Ascending aorta (tissue), 2 donors: ENCODE measurements at places on chromosomes 3 and 15. TPM values are rescaled to one million over a fixed set of nuclear protein-coding genes. Genes with fewer than 3 reads are reported as not detected.

Gene IMPG2
- 0.11 TPM for total RNA-seq

Gene MYH15
- total RNA-seq = not detected

Gene USP50
- not detected for total RNA-seq

Gene CDC25A
- total RNA-seq = not detected

Gene FETUB
- not detected for total RNA-seq

Gene HESX1
- total RNA-seq = not detected

Gene MYZAP
- total RNA-seq = 7.6 TPM

Gene DZIP3
- total RNA-seq = 7.0 TPM

Gene LINGO1
- 18.3 TPM for total RNA-seq

Gene ZXDC
- total RNA-seq = 74.4 TPM

- DNase-seq = no peak
- no peak overlapping the region for H3K27ac ChIP-seq
- H3K27me3 ChIP-seq = no peaks in the 10 kb centered on the region
- no peak overlapping the region for H3K4me3 ChIP-seq
Observed at GRCh38 chr15:65307978-65308377, 3.5 kb downstream of the RNU5B-1 start.

DNA sequence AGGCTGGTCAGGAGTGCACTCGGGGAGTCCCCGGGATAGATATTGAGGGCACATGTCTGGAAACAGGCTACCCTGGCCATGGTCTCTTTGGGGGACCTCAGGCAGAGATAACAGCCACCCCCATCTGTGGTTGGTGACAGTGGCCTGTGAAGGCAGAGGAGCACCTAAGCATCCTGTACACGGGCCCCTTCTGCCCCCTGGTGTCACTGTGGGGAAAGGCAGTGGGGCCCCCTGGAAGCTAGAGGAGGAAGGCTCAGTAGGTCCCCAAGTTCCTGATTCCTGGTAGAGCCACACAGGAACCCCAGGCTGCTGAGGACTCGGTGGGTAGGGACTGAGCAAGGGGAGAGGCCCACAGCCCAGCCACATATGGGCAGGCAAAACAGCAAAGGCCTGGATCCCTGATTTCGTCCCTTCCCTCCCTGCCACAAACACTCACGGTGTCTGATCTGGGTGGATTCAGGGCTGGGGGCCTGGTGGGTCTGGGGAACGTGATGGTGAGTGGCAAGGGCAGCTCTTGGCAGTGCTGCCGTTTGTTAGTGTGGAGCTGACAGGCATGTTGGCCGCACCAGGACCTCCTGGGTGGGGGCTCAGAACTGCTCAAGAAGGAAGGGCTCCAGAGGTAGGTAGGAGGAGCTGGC is 14.1 kb upstream of the CXCR6 start:
- H3K27ac ChIP-seq = no peak overlapping the region
- no peaks in the 10 kb centered on the region for H3K4me1 ChIP-seq
- no peak overlapping the region for H3K4me3 ChIP-seq
- peaks cover 67% of the 10 kb centered on the region for H3K36me3 ChIP-seq
- DNase-seq = no peak

GRCh38 chr3:113514265-113514769 is 639 bp downstream of the SPICE1 start:
- no peak for DNase-seq
- no peaks in the 10 kb centered on the region for H3K27me3 ChIP-seq
- peak overlapping the region; percentile 76 for H3K27ac ChIP-seq
- no peaks in the 10 kb centered on the region for H3K36me3 ChIP-seq

DNA sequence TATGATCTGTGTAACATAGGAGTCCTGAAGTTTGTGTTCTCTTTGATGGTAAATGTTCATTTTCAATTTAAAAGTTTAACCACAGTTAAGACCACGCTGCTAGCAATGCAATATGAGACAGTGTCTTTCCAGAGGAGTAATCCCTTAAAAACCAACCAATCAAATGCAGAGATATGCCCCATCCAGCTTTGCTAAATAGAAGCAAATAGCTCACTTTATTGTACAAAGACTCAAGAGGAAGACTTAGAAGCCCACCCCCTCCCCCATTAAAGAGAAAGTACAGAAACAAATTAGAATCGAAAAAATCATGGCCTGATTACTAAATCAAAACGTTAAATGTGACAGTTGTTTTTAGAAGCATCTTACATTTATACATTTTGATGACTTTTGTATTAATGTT is 2.1 kb upstream of the ANP32A start:
- no peak overlapping the region for H3K4me3 ChIP-seq
- no peaks in the 10 kb centered on the region for H3K4me1 ChIP-seq
- no peak for DNase-seq

DNA sequence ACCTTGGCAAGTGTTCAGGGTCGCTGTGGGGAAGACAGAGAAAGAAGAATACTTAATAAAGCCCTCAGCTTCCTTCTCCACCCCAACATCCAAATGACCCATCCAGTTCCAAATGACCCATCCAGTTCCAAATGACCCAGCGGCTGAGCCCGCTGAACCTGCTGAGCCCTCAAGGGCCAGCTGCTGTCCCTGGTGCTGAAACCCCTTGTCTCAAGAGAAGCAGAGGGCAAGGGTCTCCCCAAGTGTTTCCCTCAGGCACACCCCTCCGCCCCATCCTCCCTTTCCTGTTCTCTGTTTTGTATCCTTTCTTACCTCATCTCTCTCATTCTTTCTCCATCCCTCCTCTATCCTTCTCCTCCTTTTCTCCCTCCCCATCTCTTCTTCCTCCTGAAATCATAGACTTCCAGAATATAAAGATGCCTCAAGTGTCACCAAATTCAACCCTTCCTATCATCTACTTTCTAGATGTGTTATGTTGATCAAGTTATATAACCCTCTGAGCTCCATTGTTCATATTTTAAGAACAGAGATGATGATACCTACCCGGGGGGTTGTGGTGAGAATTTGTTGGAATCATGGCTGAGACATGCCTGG is 29.0 kb downstream of the CCDC33 start:
- H3K27me3 ChIP-seq = no peaks in the 10 kb centered on the region
- H3K36me3 ChIP-seq = no peaks in the 10 kb centered on the region
- H3K4me3 ChIP-seq = no peak overlapping the region
- H3K4me1 ChIP-seq = no peaks in the 10 kb centered on the region
- H3K27ac ChIP-seq = no peak overlapping the region
- DNase-seq = no peak

DNA sequence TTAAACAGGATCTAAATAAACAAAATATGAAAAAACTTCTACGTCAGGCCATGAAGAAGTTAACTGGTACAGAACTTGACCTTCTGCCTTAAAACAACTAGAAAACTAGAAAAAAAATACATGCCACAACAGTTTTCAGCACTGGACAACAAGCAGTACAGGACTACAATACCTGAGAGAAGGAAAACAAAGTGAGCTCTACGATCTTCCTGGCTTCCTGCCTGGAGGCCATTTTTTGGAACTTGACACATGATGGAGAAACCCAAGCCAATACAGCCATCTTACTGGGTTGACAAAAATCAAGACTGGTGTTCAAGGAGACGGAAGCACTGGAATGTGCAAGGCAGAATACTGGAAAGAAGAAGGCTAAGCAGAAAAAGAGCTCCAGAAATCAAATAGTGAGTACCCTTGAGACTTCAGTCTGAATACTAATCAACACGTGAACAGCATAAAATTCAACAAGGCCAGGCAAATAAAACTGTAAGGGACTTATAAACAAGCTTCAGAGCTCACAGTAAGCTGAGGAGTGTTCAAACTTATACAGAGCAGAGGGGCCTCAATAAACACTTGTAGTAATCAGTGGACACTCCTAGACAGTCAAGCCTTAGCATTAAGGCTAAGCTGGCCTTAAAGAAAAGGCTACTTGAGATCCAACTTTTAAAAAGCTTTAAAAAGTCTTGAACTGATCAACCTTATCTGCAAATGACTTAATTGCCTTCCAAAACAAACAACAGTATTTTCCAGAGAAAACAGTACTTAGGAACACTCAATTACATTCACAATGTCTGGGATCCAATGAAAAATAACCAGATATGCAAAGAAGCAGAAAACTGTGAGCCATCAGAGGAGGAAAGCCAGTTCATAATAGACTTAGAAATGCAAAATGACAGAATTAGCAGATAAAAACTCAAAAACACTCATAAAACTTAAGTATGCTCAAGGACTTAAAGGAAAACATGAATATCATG is 63.2 kb downstream of the DLG1 start:
- H3K4me3 ChIP-seq = no peak overlapping the region
- DNase-seq = no peak
- no peak overlapping the region for H3K27ac ChIP-seq
- no peaks in the 10 kb centered on the region for H3K4me1 ChIP-seq
- H3K36me3 ChIP-seq = no peaks in the 10 kb centered on the region

DNA sequence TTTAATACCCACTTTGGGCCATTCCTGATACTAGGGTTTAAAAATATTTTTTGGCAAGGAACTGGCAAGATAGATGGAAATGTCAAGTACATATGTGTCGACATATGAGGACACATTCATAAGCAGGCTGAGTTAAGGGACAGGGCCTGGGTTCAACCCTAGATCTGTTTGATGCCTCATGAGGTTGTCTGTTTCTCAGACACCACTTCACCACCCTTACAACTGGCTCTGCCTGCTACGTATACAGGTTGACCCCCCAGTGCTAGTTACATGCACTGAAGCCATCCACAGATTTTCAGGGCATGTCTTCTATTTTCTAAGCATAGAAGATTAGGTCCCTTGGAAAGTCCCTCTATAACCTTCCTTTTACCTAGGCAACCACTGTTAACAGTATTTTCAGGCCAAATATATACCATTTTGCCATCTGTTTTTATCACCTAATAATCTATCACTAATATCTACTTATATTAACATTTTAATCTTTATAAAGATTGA is 296.7 kb downstream of the PLCL2 start:
- H3K36me3 ChIP-seq = no peaks in the 10 kb centered on the region
- peaks cover 11% of the 10 kb centered on the region for H3K4me1 ChIP-seq
- H3K27ac ChIP-seq = no peak overlapping the region
- no peak overlapping the region for H3K4me3 ChIP-seq
- no peaks in the 10 kb centered on the region for H3K27me3 ChIP-seq

DNA sequence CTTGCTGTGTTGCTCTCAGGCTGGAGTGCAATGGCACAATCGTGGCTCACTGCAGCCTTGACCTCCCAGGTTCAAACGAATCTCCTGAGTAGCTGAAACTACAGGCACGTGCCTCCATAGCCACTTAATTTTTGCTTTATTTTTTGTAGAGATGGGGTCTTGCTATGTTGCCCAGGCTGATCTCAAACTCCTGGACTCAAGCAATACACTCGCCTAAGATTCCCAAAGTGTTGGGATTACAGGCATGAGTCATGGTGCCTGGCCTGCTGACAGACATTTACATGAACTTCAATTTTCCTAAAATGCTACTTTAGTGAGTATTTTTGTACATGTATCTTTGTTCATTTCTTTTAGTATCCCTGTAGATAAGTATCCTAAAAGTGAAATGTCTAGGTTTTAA is 132.3 kb downstream of the SUCLG2 start:
- no peak overlapping the region for H3K27ac ChIP-seq
- no peaks in the 10 kb centered on the region for H3K4me1 ChIP-seq
- no peak overlapping the region for H3K4me3 ChIP-seq
- peaks cover 18% of the 10 kb centered on the region for H3K36me3 ChIP-seq
- no peak for DNase-seq

- H3K36me3 ChIP-seq = peaks cover 14% of the 10 kb centered on the region
- no peaks in the 10 kb centered on the region for H3K27me3 ChIP-seq
- H3K27ac ChIP-seq = no peak overlapping the region
- H3K4me3 ChIP-seq = no peak overlapping the region
- no peak for DNase-seq
Observed at GRCh38 chr15:42402455-42403205, 43.3 kb downstream of the CAPN3 start.

GRCh38 chr3:52774901-52775864 is 2.2 kb upstream of the ITIH1 start:
- H3K27ac ChIP-seq = no peak overlapping the region
- no peak overlapping the region for H3K4me3 ChIP-seq
- no peaks in the 10 kb centered on the region for H3K4me1 ChIP-seq

DNA sequence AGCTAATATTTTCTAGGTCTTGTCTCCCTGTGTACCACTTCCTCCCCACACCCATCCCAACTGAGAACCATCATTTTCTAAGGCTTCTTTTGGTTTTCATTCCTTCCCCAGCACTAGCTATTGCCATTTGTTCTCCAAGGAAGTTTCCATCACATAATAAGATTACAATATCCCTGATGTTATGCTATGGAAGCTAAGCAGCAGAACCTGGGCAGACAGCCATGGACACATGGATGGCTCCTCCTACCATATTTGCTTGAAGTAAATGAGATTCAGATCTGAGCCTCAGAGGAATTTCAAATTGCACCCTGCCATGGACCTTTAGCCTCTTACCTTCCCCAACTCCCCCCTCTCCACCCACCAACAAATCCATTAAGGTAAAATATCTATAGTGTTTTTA is 31.5 kb downstream of the GASK1A start:
- H3K27ac ChIP-seq = no peak overlapping the region
- H3K4me1 ChIP-seq = no peaks in the 10 kb centered on the region
- H3K4me3 ChIP-seq = no peak overlapping the region

DNA sequence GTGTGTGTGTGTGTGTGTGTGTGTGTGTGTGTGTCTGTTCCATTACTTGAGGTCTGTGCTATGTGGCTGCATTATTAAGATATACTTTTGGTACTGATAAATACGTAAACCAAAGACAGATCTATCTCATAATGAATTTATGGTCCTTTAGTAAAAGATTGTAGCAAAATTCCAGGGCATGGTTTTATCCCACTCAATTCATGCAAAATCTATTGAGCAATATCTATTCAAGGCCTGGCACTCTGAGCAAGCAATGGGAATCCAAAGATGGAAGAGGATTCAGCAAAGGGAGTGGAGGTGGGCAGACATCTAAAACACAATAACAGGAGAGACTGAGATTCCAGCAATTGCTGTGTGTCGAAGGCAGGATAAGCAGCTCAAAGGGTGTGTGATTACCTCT is 86.8 kb downstream of the RFTN1 start:
- no peaks in the 10 kb centered on the region for H3K27me3 ChIP-seq
- H3K4me1 ChIP-seq = peaks cover 6% of the 10 kb centered on the region
- no peak for DNase-seq
- H3K27ac ChIP-seq = no peak overlapping the region
- no peak overlapping the region for H3K4me3 ChIP-seq
- H3K36me3 ChIP-seq = peaks cover 3% of the 10 kb centered on the region

DNA sequence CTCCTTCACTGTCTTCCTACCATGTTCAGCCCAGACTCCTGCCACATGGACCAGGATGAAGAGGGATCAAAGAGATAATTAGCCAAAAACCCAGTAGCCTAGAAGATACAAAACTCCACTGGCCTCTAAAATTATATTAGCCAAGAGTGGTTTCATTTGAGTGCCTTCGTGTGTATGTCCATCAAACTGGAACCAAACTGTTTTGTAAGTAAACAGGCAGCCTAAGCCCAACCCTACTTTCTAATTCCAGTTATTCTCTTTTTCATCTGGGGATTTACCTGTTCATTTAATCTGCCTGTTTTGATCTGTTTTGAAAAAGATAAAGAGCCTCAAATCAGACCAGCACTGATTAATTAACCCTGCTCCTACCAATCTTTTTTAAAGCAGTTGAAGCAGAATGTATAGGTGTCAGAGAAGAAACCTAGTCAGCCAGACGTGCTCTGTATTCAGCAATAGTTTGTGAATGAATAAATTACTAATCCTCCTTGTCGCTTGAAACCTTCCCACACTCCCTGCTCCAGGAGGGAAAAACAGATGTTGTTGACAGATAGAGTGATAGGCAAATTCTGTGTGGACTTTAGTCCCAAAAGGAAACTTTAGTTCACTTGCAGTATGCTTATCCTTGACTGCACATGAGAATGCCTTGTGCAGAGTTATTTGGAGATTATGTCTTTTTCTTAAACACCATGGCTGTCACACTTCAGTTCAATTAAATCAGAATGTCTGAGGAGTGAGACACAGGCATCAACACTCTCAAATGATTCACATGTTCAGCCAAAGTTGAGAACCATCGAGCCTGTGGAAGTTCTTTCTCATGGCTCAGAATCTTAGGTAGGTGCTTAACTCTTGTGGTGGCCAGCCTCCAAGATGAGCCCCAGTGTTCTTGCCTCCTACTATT is 55.5 kb upstream of the ZBED2 start:
- H3K27ac ChIP-seq = no peak overlapping the region
- no peaks in the 10 kb centered on the region for H3K27me3 ChIP-seq
- no peaks in the 10 kb centered on the region for H3K36me3 ChIP-seq
- DNase-seq = no peak
